ENCODE measurements at places on chromosomes 1 and 21.
A peak's percentile ranks its signal among the peaks of the same experiment; 100 is the strongest.

DNA sequence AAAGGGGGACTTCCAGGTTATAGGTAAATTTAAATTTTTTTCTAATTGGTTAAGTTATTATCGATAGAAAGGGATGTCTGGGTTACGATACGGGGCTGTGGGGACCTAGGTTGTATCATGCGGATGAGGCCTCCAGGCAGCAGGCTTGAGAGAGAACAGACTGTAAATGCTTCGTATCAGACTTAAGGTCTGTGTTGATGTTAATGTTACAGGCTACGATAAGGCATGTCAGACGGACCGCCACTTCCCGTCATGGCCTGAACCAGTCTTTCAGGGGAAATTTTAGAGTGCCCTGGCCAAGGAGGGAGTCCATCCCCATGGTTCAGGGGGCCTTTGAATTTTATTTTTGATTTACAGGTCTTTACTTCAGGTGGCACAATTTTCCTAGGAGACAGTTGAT, 16.7 kb downstream of the ABCG1 start:
- DNase-seq: no peak

DNA sequence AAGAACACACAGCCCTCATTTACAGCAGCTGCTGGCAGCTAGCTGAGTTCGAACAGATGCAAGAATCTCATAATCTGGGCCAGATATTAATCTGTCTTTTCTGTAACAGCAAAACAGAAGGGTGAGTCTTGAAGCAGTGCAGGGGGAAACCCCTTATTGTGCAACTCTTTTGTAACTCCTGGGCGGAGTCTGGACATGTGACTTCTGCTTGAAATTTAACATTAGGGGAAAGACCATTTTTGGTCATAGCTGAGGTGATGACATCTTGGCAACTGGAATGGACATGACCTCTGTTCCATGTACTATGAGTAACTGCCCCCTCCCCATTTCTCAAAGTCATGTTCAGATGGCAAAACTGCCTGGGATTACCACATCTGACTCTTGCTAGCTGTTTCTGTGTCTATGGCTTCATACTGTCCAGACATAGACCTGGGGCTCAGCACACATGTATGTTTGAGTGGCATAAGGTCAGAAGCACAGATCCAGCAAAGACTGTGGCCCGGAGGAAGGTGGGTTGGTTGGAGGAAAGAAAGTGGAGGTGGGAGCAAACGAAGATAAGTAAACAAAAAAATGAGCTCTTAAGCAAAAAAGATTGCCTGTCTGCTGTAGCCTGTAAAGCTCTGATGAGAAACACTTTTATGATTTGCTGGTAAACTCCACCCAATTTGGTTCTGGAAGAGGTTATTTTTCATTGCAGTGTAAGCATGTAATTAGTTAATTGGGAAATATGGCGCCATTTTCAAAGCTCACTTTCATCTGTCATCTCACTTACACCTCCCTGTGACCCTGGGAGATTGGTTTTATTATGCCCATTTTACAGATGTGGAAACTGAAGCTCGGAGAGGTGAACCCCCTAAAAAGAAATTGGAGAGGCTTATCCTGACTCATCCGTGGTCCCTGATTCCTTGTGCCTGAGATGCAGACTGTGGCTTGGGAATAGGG, 26.1 kb downstream of the ETS2 start:
- peak; percentile 70 for DNase-seq

DNA sequence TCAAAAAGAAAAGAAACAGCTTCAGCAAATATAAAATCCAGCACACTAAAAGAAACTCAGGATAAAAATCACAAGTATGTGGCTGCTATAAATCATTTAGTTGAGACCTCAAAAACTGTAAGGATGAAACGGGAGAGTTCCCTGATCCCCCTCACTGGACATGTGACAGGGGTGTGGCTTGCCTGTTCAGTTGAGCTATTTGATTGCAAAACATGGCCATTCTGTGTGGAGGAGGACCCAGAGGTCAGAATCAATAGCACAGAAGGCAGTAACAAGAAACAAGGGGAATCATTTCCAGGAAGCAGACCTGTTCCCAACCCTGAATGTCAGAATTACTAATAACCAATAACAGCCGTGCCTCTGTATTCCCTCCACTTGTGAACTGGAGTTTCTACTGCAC, 27.9 kb downstream of the RBM11 start:
- DNase-seq: no peak

- no peak for DNase-seq
These were observed 622.5 kb upstream of the NR5A2 start for GRCh38 chr1:199404976-199405375.

DNA sequence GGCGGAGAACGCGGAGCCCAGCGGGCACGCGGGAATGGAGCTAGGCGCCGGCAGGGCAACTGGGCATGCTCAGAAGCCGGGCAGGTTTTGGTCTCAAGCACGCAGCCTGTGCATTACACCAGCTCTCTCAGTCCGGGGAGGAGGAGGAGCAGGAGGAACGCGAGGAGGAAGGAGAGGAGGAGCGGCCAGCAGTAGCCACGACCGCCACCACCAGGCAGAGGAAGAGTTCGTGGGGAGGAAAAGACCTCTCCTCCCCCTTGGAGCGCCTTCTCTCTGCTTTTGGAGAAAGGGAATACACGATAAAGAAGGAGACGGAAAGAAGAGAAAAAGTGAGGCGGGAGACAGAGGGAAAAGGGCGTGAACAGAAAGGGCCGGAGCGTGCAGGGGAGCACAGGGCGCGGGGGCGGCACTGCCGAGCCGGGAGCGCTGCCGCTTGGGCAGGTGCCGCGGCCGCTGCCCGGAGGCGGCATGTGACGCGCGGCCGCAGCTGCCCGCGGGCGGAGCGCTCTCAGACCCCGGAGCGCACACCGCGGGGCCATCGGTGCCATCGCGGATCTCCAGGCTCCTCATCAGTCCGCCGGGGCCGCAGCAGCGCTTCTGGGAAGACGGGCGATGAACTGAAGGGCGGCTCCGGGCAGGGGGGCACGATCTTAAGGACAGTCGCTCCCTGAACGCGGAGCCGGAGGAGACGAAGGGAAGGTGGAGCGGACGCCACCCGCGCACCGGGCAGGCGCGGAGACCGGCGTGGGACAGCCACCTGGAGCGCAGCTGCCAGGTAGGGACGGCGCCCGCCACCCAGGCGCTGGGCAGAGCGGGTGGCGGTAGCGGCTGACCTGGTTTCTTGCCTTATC, at the start of gene CHRM3:
Gene CHRM3, plus strand, starts transcription at position 116 of the 851 bp plus-strand sequence. CDS start 520,884 bp downstream, outside the sequence.
- peak; percentile 33 for DNase-seq

GRCh38 chr1:82494117-82494516, 693.4 kb downstream of the ADGRL2 start:
- DNase-seq: no peak

DNA sequence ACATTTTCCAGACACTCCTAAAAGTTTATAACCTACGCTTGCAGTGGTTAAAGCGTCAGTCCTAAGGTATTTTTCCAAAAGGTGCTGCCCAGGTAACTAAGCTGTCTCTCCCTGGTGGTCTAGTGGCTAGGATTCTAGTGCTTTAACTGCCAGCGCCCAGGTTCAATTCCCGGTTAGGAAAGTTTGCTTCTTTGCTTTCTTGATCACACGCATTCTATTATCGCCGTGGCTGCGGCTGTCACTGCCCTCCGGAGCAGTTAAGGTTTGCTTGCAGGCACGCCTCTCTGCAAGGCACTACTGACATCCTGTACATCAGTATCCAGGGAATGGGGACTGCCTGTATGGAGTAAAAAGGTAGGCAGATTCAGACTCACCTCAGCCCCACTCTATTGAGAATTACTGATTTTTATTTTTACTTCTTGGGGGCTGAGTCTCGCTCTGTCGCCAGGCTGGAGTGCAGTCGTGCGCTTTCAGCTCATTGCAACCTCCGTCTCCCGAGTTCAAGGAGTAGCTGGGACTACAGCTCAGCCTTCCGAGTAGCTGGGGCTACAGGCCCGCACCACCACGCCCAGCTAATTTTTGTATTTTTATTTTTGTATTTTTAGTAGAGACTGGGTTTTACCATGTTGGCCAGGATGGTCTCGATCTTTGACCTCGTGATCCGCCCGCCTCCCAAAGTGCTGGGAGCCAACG, 53.2 kb upstream of the CFAP126 start:
- DNase-seq: no peak

DNA sequence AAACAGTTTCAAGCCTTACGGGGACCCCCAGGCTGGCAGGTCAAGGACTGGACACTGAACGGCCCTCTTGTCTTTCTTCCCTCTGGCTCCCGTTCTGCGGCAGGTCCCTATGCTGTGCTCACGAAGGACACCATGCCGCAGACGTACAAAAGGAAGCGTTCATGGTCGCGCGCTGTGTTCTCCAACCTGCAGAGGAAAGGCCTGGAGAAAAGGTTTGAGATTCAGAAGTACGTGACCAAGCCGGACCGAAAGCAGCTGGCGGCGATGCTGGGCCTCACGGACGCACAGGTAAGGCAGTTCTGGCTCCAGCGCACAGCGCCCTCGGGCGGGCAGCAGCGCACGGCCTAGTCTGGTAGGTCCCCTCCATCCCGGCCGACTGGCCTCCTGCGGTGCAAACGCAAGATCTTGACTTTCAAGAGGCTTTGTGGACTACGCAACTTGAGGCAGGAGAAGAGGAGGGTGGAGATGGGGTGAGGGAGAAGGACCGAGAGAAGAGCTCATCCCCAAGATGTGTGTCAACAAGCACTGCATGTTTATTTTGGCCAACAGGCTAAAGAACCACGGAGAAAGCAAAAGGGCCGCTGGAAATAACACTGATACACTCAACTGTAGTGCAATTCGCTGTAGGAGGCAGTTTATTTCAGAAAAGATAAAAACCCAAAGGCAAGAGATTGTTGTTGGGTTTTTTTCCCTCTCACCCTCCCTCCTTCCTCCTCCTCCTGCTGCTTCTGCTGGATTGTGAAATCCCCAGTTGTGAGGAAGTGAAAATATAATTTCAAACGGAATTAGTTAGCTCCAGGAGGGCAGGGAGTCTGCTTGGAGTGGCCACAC, 3.0 kb downstream of the HLX start:
- no peak for DNase-seq

DNA sequence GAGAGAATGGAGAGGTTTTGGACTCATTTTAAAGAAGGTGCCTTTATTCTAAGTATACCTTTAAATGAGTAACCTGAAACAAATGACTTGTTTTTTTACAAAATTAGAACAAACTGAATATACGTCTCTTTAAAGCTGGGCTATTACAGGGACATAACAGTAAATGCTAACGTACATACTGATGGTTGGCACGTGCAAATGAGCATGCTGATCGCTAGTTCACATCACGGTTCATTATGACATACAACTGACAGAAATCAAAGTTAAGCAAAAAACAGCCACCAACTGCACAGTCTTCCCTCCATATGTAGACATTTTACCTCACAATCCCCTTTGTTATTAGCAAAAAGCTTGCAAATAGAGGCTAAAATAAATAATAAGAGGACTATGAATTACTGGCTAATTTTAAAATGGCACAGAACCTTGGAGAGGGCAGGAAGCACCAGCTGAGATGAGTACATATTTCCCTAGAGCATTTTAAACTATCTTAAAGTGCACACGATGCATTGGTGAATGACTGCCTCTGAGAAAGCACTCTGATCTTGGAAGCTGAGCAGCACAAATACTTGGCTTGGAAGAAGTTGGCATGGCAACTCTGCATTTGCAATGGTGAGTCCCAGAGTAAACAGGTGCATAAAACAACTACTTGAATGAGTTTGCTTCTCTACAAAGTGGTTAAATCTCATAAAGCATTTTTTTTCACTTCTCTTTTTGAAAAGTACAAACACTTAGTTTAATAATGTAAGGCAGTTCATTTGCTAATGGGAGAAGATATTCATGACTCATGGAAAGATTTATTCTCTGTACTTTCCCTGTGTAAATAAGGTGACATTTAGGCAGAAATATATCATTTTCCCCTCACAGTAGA, 204.7 kb downstream of the LHX8 start:
- no peak for DNase-seq

GRCh38 chr1:244863491-244864252, 671 bp downstream of the HNRNPU start:
- DNase-seq: no peak

DNA sequence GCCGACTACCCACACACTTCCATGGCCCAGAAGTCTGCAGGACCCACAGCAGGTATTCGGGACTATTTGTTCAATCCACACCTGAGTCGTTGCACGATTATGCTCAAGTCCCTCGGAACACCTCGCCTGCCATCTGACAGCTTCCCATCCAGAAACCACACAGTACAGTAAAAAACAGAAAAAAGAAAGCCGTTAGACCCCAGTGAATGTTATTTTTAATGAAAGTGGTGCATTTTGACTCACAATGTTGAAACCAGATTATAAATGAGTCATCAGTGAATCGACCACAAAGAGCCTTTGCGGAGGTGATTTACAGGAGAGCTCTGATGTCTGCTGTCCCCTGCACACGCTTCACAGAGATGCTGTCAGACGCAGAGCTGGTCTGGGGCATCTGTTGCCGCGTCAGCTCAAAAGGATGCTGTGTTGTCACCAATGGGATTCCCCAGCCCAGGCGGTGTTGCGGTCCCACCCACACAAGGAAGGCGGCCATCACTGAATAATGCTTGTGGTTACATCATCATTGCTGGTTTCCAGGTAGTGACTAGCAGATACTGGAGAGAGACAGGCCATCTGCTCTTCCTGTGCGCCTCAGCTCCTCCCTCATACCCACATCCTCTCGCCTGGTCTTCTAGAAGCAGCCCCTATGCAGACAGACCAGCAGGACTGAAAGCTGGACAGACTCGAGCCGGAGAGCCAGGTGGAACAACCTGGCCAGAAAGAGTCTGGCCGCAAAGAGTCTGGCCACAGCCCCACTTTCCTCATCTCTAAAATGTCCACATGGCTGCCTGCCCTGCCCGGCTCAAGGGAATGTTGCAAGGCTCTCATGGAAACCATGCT, 116.8 kb downstream of the TOMM20 start:
- DNase-seq: peak; percentile 99

DNA sequence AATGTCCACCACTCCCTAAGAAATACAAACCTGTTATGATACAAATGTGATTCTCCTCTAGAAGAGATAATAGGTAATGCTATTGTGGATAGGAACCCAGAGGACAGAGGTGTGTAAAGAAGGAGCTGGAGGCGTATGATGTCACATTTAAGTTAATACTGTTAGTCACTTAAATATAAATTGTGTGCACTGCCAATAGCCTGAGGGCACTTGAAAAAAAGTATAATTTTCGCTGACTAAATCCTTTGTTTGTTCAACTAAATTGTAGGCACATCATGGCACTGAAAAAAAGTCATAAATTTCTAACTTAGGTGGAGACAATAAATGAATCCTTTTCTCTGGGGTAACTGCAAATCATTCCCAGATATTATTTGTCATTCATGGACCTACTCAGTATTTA, 4.4 kb downstream of the RCSD1 start:
- DNase-seq: no peak

- no peak for DNase-seq
These were observed 211.0 kb downstream of the PTPRU start for GRCh38 chr1:29447368-29447767.

- no peak for DNase-seq
These were observed 199.4 kb upstream of the CACYBP start for GRCh38 chr1:174800216-174800851.

DNA sequence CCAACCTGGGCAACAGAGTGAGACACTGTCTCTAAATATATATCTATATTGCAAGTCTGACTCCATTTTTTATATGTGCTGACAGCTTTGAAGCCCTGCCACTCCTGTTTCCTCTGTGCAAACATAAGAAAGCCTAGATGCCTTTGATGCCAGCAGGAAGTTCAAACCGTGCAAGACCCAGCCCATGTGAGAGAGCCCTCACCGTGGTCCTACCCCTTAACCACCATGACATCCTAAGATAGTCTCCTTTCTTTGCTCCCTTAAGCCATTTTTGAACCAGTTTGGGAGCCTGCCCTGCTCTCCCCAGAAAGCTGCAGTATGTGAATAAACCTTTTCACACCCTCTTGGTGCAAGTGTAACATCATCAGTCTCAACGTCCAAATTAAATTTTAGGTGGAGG, 3.7 kb upstream of the DIPK1A start:
- no peak for DNase-seq

Data from activated CD4-positive, alpha-beta T cell treated with anti-CD3 and anti-CD28 coated beads, Interleukin-2, Interleukin-4, amounts not matched to agents 100 ng/mL and 50 ng/mL, durations not matched to agents 16 hours and 8 hours (primary cell).